ENCODE measurements at places on chromosomes 3 and 15. TPM values are rescaled to one million over a fixed set of nuclear protein-coding genes. Genes with fewer than 3 reads are reported as not detected.

DNA sequence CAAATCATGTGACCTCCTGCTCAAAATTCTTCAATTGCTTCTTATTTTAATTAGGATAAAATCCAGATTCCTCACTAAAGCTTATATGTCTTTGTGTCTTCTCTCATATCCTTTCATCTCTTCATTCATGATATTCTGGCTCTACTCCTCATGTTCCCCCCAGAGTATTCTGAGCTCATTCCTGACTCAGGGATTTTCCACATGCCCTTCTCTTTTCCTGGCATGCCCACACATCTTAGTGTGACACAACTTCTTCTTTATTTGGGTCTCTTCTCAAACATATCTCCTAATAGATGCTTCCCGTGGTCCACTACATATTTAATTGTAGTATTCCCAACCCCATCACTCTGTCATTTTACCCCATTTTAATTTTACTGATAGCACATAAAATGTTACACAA lies 15.2 kb upstream of the MBNL1 start:
- peaks cover 4% of the 10 kb centered on the region for H3K4me1 ChIP-seq
- no peaks in the 10 kb centered on the region for H3K27me3 ChIP-seq
- no peak for DNase-seq
- H3K27ac ChIP-seq: no peak overlapping the region
- H3K36me3 ChIP-seq: no peaks in the 10 kb centered on the region
- no peak overlapping the region for H3K4me3 ChIP-seq

- H3K4me3 ChIP-seq: no peak overlapping the region
- no peak for DNase-seq
- no peaks in the 10 kb centered on the region for H3K36me3 ChIP-seq
- H3K27ac ChIP-seq: no peak overlapping the region
- H3K27me3 ChIP-seq: no peaks in the 10 kb centered on the region
- H3K4me1 ChIP-seq: no peaks in the 10 kb centered on the region
These were observed 37.8 kb downstream of the LARS2 start for GRCh38 chr3:45426161-45426560.

Gene VGLL3
- 27.6 TPM for total RNA-seq

DNA sequence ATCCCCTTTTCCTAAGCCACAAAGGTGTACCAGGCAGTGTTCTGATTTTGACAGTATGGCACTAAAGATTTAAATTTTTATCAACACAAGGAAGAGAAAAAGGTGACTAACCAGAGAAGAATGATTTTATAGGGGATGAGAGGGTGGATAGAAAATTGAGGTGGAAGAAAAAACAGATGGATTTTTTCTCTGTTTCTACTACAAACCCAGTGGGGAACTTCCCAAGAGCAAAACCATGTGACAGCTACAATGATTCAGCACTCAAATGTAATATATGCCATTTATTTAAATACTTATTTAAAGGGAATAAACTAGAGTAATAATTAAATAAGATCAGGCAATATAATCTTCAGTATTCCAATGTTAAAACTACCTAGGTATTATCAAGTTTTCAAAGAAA lies 11.1 kb downstream of the DCUN1D1 start:
- peaks cover 9% of the 10 kb centered on the region for H3K4me1 ChIP-seq
- no peak overlapping the region for H3K4me3 ChIP-seq
- H3K27me3 ChIP-seq: no peaks in the 10 kb centered on the region

DNA sequence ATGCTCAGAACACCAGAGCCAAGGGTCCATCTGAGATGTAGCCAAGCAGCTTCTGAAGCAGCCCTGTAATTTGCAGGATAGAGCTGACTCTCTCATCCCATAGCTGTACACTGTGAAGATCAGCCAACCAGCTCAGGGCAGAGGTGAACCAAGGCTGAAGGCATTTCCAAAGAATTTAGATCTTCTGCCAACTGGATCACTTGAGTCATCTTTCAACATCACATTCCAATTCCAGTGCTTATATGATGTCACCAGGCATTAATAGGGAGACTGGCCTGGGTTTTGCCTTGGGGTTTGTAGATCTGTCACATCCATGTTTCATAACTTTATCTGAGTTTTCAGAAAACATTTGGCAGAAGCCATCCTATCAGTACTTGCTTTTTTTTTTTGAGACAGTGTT lies 98.2 kb downstream of the NR2F2 start:
- no peak overlapping the region for H3K4me3 ChIP-seq
- H3K4me1 ChIP-seq: peaks cover 5% of the 10 kb centered on the region
- no peaks in the 10 kb centered on the region for H3K36me3 ChIP-seq

- peak; percentile 91 for DNase-seq
- peaks cover 36% of the 10 kb centered on the region for H3K4me1 ChIP-seq
- H3K4me3 ChIP-seq: peak overlapping the region; percentile 24
- no peaks in the 10 kb centered on the region for H3K36me3 ChIP-seq
- H3K27me3 ChIP-seq: no peaks in the 10 kb centered on the region
- peak overlapping the region; percentile 80 for H3K27ac ChIP-seq
These were observed 87.0 kb upstream of the ALDH1L1 start for GRCh38 chr3:126267169-126267975.

DNA sequence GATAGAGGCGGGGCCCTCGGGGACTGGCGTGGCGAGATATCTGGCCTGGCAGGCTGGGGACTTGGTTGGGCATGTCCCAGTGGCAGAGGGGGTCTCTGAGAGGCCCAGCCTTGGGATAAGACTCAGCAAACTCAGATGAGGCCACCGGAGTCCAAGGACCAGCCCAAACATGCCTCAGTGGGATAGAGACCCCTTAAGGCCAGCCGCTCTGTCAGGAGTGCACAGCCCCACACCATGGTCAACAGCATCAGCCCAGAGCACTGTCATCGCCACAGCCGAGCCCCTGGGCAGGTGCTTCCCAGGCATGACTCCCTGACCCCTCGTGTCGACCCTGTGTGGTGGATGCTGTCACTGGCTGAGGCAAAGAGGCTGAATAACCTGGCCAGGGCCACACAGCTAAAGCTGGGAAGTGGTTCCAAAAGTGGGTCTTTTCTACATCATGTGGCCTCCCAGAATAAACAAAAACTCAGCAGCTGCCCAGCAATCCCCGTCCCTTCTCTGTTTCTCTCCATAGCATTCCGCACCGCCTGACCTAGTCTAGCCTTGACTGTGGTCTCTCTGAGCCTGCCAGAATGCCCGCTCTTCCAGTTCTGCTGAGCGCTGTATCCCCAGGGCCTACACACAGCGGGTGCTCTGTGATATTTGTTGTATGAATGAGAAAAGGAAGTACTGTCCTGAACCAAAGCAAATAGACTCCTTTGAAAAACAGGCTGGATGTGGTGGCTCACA lies 15.1 kb downstream of the CTSH start:
- H3K27ac ChIP-seq: no peak overlapping the region
- H3K36me3 ChIP-seq: no peaks in the 10 kb centered on the region
- H3K4me1 ChIP-seq: peaks cover 11% of the 10 kb centered on the region
- no peak for DNase-seq
- no peak overlapping the region for H3K4me3 ChIP-seq

DNA sequence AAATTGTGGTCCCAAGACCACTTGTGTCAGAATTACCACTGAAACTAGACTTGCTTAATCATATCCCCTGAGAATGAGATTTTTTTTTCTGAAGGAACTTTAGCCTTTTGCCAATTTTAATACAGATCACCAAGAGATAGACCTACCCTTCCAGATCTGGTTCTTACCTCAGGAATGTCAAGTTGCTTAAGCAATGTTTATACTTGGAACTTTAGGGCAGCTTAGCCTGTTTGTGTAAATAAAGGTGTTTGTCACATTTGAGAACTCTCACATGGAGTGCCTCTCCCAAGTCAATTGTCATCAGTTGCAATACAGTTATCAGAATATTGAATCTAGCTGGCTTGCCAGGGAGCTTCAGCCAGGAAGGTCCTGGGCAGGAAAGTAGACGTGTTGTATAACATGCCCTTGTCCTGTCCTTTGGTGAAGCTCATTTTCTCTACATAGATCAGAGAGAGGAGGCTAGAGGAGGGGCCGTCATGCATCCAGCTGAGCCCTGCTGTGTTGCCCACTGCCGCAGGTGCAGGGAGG lies 3.9 kb downstream of the GPD1L start:
- no peak overlapping the region for H3K27ac ChIP-seq
- peaks cover 6% of the 10 kb centered on the region for H3K4me1 ChIP-seq
- no peaks in the 10 kb centered on the region for H3K36me3 ChIP-seq
- no peak overlapping the region for H3K4me3 ChIP-seq
- H3K27me3 ChIP-seq: no peaks in the 10 kb centered on the region

Gene CCDC12
- 66.6 TPM for total RNA-seq

Gene CPLX3
- 5.7 TPM for total RNA-seq

GRCh38 chr15:56568466-56569167 lies 103.7 kb upstream of the MNS1 start:
- DNase-seq: no peak
- no peaks in the 10 kb centered on the region for H3K36me3 ChIP-seq
- no peaks in the 10 kb centered on the region for H3K27me3 ChIP-seq
- H3K4me3 ChIP-seq: no peak overlapping the region

DNA sequence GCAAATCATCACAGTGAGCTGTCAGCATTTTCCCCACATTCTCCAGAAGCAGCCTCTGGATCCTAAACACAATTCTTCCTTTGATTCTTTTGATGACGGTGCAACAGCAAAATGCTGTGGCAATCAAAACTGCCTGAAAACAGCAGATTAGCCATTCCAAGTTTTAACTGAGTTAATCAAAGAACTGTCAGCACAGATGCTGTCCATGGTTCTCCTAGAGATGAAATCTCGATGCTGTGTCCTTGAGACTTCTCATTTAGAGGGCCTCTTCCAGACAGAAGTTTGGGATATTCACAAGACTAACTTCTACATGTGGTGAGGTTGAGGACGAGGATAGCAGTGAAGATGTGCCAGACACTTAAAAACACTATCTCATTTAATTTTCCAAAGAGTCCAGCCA lies 50.4 kb upstream of the GYG1 start:
- H3K27me3 ChIP-seq: no peaks in the 10 kb centered on the region
- no peaks in the 10 kb centered on the region for H3K4me1 ChIP-seq
- H3K4me3 ChIP-seq: no peak overlapping the region
- DNase-seq: no peak
- H3K27ac ChIP-seq: no peak overlapping the region
- H3K36me3 ChIP-seq: no peaks in the 10 kb centered on the region

DNA sequence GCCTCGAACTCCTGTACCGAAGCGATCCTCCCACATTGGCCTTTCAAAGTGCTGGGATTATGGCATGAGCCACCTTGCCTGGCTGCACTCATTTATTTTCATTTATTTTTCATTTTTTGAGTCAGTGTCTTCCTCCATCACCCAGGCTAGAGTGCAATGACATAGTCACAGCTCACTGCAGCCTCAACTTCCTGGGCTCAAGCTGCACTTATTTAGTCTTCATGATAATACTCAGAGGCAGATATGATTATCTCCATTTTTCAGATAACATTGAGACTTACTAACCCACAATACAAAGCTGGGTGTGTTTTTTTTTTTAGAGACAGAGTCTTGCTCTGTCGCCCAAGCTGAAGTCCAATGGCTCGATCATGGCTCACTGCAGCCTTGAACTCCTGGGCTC lies 10.0 kb downstream of the PRKCI start:
- no peak overlapping the region for H3K27ac ChIP-seq
- H3K4me1 ChIP-seq: no peaks in the 10 kb centered on the region
- DNase-seq: peak; percentile 55
- no peaks in the 10 kb centered on the region for H3K36me3 ChIP-seq
- H3K27me3 ChIP-seq: no peaks in the 10 kb centered on the region

DNA sequence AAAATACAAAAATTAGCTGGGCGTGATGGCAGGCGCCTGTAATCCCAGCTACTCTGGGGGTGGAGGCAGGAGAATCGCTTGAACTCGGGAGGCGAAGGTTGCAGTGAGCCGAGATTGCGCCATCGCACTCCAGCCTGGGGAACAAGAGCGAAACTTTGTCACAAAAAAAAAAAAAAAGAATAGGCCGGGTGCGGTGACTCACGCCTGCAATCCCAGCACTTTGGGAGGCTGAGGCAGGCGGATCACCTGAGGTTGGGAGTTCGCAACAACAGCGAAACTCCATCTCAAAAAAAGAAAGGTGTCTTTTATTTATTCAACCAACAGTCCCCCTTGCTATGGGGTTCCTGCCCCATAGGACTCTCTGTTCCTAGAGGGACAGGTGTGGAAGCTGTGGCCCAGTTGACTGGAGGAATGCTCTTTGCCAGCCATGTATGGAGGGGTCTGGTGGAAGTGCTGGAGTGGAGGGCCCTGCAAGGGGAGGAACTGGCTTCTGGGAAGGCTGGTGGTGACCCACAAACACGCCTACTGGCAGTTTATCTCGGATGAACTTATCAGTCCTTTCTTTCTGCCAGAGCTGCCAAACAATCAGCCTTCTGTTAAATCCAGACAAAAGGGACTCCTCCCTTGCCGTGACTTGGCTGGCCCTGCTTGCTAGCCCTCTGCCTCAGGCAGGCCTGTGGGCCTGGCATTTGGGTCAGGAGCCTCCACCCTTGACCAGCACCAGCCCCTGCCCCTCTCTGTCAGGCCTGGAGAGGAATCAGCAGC lies 4.6 kb upstream of the DAG1 start:
- H3K27me3 ChIP-seq: no peaks in the 10 kb centered on the region
- H3K36me3 ChIP-seq: no peaks in the 10 kb centered on the region
- H3K4me1 ChIP-seq: peaks cover 61% of the 10 kb centered on the region
- DNase-seq: peak; percentile 91
- H3K27ac ChIP-seq: peak overlapping the region; percentile 80

Gene GABRG3
- 3.7 TPM for total RNA-seq

GRCh38 chr15:90248789-90249202 lies 560 bp upstream of the TTLL13 start:
- DNase-seq: no peak
- H3K27ac ChIP-seq: no peak overlapping the region
- no peaks in the 10 kb centered on the region for H3K36me3 ChIP-seq

DNA sequence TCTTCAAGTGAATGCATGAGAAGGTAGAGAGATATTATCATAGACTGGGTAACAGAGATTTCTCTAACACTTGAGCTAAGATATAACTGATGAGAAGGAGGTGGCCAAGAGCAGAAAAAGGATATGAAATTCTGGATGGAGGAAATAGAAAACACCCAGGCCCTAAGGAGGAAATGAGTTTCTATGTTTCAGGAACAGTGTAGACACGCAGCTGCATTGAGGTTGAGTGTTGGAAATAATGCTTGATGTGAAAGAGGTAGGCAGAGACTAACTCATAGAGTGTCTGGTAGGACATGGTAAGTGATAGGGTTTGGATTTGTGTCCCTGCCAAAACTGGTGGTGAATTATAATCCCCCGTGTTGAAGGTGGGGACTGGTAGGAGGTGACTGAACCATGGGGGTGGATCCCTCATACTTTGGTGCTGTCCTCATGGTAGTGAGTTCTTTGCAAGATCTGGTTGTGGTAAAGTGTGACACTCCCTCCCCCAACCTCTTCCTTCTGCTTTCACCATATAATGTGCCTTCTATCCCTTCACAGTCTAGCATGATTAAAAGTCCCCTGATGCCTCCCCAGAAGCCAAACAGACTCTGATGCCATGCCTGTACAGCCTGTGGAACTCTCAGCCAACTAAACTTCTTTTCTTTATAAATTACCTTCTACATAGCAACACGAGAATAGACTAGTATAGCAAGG lies 787.3 kb downstream of the EDEM1 start:
- no peaks in the 10 kb centered on the region for H3K36me3 ChIP-seq
- no peaks in the 10 kb centered on the region for H3K27me3 ChIP-seq
- no peak overlapping the region for H3K27ac ChIP-seq
- no peak for DNase-seq
- H3K4me3 ChIP-seq: no peak overlapping the region

Gene MESP2
- 2.2 TPM for total RNA-seq

Gene CFAP100
- 56.2 TPM for total RNA-seq

GRCh38 chr3:115862849-115863248 lies 239.5 kb downstream of the GAP43 start:
- no peaks in the 10 kb centered on the region for H3K27me3 ChIP-seq
- H3K4me3 ChIP-seq: no peak overlapping the region
- DNase-seq: no peak
- no peaks in the 10 kb centered on the region for H3K4me1 ChIP-seq
- H3K27ac ChIP-seq: no peak overlapping the region

Gene FANCD2OS
- 14.3 TPM for total RNA-seq

Gene LYZL4
- total RNA-seq: 15.2 TPM

Gene ADGRG7
- 0.16 TPM for total RNA-seq

GRCh38 chr3:42743204-42743995 lies 29.7 kb downstream of the CCDC13 start:
- no peak for DNase-seq
- H3K36me3 ChIP-seq: no peaks in the 10 kb centered on the region
- H3K27ac ChIP-seq: no peak overlapping the region
- H3K27me3 ChIP-seq: no peaks in the 10 kb centered on the region
